ENCODE measurements at places on chromosomes 3 and 15.
A peak's percentile ranks its signal among the peaks of the same experiment; 100 is the strongest.

GRCh38 chr15:92625251-92625980 is 30.2 kb downstream of the FAM174B start:
- ATAC-seq, result no peak

GRCh38 chr3:15645740-15646501 is 44.4 kb downstream of the BTD start:
- no peak for ATAC-seq

GRCh38 chr3:5262507-5262906 is 75.0 kb downstream of the EDEM1 start:
- ATAC-seq, result no peak

GRCh38 chr3:179768080-179768479 is 115.2 kb downstream of the USP13 start:
- ATAC-seq, result peak; percentile 94

DNA sequence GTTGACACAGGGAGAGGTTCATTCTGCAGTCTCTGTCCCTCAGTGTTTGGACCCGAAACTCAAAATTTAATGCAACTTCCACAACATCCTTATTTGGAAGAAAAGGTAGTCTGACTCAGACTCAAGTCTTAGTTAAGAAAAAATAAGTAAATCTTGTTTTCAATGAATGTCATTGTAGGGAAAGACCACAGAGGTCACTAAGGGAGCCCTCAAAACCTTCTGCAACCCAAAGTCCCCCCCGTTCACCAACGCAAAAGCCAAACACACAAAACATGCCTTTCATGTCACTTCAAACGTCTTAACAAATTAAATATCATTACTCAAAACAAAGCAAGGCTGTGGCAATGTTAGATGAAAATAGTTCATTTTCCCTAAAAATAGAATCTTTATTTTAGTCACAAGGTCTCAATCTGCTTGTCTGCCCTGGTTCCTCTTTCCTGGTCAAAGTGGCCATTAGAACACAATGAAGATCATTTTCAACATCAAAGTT is 20.9 kb upstream of the SSUH2 start:
- no peak for ATAC-seq

DNA sequence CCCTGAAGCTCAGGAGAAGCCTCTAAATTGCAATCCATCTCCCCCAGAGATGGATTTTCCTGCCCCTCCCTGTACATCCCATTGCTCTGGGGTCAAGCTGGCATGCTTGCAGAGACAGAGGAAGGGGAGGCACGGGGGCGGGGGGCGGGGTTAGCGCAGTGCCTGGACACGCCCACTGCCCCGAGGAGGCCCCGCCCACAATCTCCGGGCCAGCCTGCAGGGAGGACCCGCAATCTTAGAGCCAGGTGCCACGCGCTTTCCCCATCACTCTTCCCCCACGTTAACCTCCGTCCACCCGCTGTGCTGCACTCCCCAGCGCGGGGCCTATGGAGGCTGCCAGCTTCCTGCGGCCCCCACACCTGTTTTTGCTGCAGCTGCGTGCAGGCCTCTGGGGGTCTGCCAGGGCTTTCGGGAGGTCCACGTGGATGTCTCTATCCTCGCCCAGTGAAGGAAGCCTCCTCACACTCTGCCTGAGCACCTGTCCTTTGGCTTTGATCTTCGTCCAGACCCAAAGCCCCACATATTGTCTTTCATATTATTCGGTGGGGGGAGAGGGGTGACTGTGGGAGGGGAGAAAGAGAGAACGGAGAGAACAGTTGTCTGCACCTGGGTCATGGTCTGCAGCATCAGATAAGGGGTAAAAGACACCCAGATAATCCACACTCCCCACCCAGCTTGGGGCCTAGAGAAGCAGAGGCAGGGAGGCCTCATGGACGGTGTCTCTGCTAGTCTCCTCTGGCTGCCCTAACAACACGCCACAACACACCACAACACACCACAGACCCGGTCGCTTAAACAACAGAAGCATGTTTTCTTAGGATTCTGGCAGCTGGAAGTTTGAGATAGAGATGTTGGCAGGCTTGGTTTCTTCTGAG is 118.0 kb upstream of the MEF2A start:
- no peak for ATAC-seq

- ATAC-seq, result peak; percentile 96
These were observed 207.2 kb downstream of the ROBO2 start for GRCh38 chr3:77247061-77247460.

GRCh38 chr15:88621789-88622604 is 857 bp downstream of the AEN start:
- ATAC-seq, result no peak

- peak; percentile 52 for ATAC-seq
These were observed at the start of gene CYP1A1 for GRCh38 chr15:74725225-74725774. Gene CYP1A1, minus strand, starts transcription at chr15:74725528. Its CDS starts 2,431 bp downstream, at chr15:74723097.

DNA sequence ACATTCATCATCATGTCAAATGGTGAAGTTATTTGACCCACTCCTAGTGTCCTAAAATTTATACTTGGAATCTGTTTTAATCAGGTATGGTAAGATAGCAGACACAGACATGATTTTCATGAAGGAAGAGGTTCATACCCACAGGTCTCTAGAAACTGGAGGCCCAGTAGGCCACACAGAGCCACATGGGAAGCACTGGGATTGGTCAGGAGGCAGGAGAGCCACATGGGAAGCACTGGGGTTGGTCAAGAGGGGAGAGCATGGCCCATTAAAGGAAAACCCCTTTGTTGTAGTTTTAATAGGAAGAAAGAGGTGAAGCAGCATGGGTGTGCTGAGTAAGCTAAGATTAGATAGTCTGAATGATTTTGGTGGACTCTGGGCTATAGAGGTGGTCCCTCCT is 356.9 kb downstream of the MFSD1 start:
- no peak for ATAC-seq

DNA sequence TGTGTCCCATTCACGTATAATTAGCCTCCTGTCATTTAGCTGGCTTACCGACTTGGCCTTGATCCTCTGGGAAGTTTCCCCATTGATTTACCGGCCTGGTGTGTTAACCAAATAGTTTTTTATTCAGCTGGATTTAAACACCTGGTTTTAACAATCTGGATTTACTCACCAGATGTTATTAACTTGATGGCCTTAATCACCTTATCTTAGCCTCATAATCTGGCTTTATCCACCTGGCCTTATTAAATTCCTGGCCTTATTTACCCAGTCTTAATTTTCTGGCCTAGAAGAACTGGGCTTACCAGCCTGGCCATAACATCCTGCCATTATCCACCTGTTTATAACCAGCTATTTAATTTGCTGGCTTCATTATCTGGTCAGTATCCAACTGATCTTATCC is 89.9 kb downstream of the IL12A start:
- no peak for ATAC-seq

DNA sequence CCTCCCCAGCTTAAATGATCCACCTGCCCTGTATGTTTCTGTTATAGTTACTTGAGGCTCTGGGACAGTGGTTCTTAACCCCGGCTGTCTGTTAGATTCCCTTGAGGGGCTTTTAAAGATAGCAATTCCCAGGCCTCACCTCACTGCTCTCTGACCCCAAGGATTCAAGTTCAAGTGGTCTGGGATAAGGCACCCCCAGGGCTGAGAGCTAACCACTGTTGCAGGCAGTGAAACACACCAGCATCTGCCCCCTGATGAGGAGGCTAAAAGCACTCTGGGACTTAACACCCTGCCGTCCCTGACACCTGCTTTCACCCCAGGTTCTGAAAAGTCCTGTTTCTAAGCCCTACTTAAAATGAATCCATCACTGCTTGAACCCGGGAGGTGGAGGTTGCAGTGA is 103.7 kb downstream of the LRRK1 start:
- ATAC-seq, result no peak

GRCh38 chr3:120831066-120831465 is 76.9 kb upstream of the STXBP5L start:
- ATAC-seq, result no peak

DNA sequence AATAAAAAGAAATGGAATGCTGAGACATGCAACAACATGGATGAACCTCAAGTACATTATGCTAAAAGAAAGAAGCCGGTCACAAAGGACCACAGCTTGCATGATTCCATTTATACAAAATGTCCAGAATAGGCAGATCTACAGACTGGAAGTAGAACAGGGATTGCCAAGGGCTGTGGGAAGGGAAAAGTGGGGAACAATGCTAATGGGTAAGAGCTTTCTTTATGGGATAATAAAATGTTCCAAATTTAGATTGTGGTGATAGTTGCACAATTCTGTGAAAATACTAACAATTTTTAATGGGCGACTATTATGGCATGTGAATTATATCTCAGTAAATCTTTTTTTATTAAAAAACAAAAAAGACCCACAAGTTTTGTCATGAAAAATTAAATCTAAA is 106.2 kb downstream of the TMCO5A start:
- no peak for ATAC-seq

DNA sequence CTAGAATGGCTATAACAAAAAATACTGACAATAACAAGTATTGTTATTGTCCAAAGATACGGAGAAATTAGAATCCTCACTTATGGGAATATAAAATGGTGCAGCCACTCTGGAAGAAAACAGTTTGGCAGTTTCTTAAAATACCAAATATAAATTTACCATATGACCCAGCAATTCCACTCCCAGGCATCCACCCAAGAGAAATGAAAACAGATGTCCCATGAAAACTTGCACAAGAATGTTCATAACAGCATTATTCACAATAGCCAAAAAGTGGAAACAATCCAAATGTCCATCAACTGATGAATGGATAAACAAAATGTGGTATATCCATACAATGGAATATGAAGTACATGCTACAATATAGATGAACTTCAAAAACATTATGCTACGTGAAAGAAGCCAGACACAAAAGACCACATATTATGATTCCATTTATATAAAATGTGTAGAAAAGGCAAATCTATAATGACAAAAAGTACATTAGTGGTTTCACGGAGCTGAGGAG is 9.4 kb downstream of the AAGAB start:
- no peak for ATAC-seq

All from motor neuron (in vitro differentiated cells).